ENCODE measurements at places on chromosomes 3 and 15.
A peak's percentile ranks its signal among the peaks of the same experiment; 100 is the strongest.

DNA sequence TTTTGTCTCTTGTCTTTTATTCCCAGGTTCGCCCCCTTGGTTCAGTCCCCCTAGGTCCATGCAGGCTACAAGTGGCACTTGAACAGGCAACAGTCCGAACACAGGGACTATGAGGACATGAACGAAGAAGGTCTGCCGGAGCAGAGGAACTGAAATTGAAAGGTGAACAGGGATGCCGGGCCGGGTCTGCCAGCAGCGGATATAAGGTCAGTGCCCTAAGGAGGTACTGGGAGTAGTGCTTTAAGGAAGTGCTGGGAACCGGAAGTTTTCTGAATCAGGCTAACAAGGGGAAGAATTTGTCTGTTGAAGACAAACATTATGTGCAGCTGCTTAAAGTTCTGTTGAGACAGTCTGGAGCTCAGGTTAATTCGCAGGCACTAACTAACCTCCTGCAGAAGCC, 46.8 kb downstream of the LSM3 start:
- DNase-seq, result peak; percentile 21

DNA sequence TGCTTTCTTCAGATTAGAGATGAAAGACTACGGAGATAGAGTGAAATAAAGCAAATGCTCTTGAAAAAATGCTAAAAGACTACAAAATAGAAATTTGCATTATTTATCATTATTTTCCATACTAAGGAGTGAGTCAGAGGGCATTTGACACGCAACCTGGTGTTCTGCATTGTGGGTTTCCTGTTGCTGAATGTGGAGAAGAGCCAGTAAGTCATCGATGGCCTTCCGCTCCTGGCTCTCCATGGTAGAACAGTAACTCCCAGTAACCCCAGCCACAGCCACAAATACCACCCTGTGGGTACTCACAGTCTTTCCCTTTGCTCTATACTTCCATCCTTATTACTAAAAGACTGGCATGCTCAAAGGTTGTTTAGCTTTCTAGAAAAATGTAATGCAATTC, 61.5 kb downstream of the CGGBP1 start:
- DNase-seq, result peak; percentile 60

DNA sequence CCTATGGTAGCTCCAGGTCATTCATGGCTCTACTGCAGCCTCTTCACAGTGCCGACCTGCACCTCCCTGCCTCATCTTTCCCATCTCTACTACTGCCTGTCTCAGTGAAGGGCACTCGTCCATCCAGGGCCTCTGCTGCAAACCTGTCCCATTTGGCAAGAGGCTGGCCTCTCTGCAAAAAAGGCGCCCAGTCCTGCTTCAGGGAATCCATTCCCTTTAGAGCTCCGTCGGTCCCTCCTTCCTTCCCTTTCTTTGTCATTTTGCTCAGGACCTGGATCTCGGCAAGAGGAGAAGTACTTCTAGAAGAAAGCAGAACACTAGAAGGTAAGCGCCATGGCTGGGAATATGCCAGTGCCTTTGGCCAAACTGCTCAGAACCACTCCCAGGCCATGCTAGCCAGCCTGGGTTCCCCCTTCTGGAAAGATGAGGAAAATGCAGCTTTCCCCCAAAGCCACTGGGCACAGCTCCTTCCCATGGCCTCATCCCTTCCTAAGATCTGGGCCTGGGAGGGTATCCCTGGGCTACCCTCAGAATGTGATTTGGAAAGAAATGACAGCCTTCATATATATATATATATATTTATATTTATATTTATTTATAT, 6.4 kb upstream of the ISL2 start:
- peak; percentile 70 for DNase-seq

DNA sequence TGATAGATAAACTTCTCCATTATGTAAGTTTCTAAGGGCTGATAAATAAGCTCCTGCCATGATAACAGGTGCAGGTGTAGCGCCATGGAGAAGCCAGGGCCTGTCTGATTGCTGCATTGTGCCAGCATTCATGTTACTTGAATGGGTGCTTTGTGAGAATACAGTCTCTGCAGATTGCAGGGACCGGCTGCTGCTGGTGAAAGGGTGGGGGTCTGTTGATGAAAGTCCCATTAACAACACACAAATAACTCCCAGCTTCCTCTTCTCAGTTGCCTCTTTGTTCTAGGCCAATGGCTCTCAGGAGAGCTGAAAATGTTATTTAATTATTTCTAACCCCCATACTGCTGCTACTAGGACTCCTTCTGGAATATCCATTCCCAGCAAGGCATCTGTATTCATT, 77.2 kb downstream of the RTP4 start:
- DNase-seq, result no peak

GRCh38 chr3:37935756-37936666, 54.6 kb upstream of the VILL start:
- peak; percentile 69 for DNase-seq

GRCh38 chr3:66110840-66111239, 72.1 kb upstream of the MAGI1 start:
- peak; percentile 60 for DNase-seq

GRCh38 chr15:101128221-101129015, 123.4 kb downstream of the CHSY1 start:
- DNase-seq, result no peak

GRCh38 chr3:158712443-158712842, 19.8 kb downstream of the RARRES1 start:
- no peak for DNase-seq

DNA sequence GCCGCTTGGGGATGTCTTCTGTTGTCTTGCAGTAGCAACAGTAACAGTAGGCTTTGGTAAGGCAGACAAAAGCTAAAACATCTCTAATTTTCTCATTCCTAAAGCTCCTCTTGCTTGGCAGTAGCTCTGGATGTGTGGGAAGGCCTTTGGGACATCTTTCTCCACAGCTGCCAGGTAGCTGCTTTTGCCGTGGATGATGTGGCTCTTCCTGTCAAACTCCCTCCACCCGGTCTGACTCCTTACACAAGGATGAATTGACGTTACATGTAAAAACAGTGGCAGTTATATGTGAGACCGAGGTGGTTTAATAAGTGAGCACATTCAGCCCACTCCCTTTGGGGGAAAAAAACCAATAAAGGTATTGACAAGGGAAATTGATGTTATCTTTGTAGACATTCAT, 309.1 kb downstream of the TUSC7 start:
- no peak for DNase-seq

GRCh38 chr3:46524008-46524407, 26.2 kb downstream of the RTP3 start:
- no peak for DNase-seq

GRCh38 chr3:170178651-170179050, 2.9 kb downstream of the PHC3 start:
- DNase-seq, result no peak

DNA sequence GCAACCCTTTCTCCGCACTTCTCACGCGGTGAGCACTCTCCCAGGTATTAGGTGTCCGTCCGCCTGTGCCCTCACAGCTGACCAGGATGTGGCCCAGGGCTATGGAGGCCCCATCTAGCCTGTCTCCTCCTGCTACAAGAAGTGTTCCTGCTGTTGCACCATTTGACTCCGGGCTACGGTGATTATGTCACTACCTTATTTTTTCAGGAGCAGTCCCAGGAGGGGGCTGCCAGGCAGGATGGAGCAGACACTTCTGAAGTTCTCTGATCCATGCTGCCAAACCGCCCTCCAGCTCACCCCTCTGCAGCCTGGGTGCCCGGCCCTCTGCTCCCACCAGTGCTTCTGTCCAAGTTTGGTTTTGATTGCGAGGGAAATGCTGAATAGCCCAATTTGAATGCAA, 36.9 kb downstream of the ZXDC start:
- DNase-seq, result peak; percentile 0

DNA sequence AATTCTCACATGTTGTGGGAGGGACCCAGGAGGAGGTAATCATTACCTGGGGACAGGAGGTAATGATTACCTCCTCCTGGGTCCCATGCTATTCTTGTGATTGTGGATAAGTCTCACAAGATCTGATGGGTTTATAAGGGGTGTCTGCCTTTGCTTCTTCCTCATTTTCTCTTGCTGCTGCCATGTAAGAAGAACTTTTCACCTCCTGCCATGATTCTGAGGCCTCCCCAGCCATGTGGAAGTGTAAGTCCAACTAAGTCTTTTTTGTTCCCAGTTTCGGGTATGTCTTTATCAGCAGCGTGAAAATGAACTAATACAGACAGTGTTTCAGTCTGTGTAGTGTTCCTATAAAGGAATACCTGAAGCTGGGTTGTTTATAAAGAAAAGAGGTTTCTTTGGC, 13.1 kb upstream of the KCTD6 start:
- no peak for DNase-seq

GRCh38 chr3:4587838-4588105, 94.6 kb downstream of the ITPR1 start:
- DNase-seq, result no peak

GRCh38 chr3:142983318-142983717, 18.1 kb upstream of the U2SURP start:
- no peak for DNase-seq

DNA sequence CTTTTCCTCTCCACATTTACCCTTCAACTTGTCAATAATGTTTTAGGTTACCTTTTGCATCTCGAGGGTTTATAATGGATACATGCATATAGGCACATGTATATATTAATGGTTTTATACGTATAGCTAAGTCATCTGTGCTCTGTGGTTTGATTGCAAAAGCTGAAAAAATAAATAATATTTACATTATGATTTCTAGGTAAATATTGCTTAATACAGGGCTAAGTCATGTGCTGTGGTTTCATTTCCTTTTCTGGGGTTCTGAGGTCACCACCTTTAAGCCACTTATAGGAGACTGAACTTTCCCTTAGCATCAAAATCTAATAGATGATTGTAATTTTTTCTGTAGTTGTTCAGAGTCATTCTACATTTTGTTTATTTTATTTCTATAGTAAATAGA, 33.1 kb downstream of the LPP start:
- no peak for DNase-seq

DNA sequence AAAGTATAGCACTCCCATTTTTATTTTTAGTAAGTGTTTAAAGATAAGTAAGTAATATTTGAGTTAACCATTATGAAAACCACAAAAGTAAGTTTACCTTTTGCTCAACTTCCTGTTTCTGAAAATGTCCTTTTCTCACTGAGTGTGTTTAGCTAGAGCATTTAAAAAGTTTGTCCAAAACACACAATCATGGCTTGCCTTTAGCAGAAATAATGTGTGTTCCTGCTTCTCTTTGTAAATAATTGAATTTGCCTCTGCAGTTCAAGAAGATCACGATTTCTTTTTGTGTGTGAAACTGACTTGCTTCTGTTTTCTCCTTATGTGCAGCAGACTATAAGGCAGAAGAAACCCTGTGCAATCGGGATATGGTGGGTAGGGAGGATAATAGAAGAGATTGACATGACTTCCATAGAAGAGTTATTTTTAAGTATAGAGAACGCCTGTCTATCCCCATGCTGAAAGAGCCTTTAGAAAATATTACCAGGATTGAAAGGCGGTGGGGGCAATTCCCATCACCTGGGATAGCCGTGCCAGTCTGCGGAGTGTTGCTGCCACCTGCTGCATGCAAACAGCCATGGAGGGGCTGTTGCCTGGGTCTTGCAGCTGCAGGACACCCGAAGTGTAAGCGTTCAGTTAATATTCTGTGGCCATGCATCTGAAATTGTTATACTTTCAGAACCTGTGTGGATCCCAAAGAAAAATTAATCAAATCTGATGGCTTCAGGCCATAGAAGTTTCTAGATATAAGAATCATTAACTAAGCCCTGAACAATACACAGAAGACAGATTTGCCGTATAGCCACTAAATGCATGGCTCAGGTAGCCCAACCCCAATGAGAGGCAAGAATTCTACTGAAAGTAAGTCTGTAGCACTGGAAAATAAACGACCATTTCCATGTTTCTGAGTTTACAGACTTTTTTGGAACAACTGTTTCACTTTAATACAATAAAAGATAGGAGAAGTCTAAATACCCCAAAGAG, 2.4 kb upstream of the CD96 start:
- DNase-seq, result peak; percentile 82

DNA sequence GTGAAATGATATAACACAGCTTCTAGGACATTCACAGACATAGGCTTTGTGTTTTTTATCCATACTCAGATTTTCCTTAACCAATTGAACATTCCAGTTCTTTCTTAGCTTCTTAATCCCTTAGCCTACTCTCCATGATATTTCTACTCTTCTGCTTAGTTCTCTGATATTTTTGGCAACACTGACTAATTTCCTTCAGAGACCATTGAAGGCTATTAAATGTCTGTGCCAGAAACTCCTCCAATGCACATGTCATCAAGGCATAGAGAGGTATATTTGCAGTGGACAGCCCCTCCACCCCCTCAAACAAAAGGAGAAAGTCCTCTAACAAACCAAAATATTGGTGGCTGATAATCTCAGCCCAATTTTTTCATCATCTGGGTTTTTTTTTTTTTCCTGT, 105.9 kb upstream of the TSC22D2 start:
- no peak for DNase-seq

GRCh38 chr3:154316974-154317767, 7.1 kb downstream of the DHX36 start:
- DNase-seq, result no peak

DNA sequence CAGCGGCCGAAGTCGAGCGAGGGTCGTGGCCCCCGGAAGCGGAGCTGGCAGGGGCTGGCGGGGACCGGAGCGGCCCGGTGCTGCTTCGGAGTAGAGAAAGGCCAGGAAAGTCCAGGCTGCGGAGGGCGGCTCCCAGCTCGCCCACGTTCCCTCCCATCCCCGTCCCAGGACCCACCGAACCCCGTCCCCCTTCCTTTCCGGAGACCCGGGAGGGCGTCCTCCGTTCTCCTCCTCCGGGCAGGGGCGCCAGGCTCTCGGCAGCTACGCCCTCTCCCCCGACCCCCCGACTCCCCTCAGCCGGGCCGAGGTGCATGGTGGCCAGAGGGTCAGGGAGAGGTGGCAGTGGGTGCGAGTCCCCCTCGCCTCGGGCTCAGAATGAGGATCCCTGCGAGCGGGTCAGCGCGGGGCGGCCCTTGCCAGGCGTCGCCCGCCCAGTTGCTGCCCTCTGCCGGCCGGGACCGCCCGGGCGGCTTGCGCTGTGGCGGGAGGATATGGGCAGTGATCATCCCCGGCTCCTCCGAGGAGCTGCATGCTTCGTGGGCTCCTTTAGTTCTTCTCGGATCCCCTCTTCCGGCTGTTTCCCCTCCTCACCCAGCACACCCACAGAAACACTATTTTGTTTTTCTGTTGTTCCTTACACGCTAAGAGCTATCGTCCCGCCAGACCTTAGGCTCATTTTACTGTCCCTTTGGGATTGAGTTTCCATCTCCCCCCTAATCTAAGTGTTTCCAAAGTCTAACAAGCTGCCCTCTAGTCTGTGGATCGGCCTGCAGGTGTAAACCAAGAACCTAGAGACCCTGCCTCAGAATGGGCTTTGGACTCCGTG, 744 bp upstream of the ALDH1A2 start:
- DNase-seq, result peak; percentile 92

GRCh38 chr3:160435095-160435494, 14.5 kb downstream of the TRIM59 start:
- DNase-seq, result no peak

GRCh38 chr3:133376810-133377209, 23.0 kb upstream of the BFSP2 start:
- no peak for DNase-seq

DNA sequence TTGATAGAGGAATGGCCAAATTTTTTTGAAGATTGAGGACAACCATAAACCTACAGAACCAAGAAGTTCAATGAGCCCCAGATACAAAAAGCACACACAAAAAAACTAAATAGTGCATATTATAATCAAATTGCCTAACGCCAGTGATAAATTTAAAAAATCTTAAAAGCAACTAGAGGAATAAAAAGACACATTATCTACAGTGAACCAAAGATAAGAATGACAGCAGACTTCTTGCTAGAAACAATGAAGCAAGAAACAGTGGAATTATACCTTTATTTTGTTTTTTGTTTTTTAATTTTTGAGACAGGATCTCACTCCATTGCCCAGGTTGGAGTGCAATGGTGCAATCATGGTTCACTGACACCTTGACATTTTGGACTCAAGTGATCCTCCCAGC, 9.9 kb upstream of the SAMD7 start:
- DNase-seq, result no peak

GRCh38 chr3:189076449-189076848, 95.3 kb upstream of the TPRG1 start:
- DNase-seq, result no peak
